ENCODE measurements at places on chromosomes 5 and 9.

DNA sequence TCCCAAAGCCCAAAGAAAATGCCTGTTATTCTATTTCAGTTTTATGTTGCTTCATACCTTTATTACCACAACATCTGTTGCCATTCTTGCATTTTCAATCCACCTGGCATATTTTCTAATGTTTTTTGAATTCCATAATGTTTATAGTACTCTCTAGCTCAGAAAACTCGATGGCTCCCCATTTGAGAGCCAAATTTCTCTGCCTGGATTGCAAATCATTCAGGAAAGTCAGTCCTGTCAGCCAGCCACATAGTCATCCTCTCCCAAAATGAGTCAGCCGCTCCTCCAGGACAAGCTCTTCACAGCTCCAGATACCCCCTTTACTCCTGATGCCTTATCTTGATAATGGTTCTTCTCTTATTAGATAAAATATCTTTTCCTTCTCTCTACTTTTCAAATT, 78.2 kb upstream of the ADCY2 start:
- no peak for DNase-seq

- no peak for DNase-seq
Observed at GRCh38 chr9:36150574-36151315, 14.2 kb downstream of the GLIPR2 start.

DNA sequence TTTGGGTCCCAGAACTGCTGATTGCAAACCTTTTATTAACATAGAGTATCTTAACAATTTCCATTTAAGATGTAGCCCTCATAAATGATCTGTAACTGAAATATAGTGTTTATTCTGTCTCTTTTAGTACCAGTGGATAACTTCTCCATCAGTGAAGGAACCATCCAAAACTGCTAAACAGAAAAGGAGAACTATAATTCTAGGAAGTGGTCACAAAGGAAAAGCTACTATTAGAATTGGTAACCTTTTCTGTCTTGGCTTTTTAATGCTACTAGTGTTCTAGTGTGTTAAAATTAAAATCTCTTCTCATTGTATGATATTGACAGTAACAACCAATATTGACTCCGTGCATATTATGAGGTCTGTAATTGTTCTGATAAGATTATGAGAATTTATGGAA, 12.8 kb downstream of the CEP78 start:
- DNase-seq = no peak

- DNase-seq = no peak
Observed at GRCh38 chr9:17130291-17130690, 4.5 kb upstream of the CNTLN start.

DNA sequence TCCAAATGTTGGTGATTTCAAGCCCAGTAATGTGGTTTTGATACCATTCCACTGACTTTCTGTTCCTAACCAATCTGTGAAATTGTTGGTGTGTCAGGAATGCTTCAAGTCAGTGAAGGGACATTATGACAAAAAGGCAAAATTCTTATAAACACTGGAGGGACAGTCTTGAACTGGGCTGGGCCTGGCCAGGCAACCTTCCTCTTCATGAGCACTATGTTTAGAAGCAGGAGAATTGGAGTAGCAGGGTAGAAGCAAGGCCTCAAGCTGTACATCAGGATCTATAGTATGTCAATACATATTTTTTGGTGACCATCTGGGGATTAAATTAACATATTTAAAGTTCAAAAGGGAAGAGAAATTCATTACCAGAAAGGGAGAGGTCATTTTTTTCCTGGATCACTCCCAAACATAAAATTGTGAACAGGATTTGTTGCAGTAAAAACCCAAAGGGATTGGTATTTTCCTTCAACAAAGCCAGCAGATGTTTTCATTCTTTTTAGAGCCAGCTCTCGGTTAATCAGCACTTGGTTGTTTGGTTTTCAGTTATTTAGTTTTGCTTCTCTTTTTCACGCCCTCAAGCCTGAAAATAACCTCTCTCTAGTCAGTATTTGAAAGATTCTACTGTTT, 77.9 kb upstream of the PIK3R1 start:
- DNase-seq = no peak

- no peak for DNase-seq
Observed at GRCh38 chr9:125579030-125579932, 127.7 kb downstream of the MAPKAP1 start.

- no peak for DNase-seq
Observed at GRCh38 chr5:127696683-127697082, 6.5 kb upstream of the CCDC192 start.

DNA sequence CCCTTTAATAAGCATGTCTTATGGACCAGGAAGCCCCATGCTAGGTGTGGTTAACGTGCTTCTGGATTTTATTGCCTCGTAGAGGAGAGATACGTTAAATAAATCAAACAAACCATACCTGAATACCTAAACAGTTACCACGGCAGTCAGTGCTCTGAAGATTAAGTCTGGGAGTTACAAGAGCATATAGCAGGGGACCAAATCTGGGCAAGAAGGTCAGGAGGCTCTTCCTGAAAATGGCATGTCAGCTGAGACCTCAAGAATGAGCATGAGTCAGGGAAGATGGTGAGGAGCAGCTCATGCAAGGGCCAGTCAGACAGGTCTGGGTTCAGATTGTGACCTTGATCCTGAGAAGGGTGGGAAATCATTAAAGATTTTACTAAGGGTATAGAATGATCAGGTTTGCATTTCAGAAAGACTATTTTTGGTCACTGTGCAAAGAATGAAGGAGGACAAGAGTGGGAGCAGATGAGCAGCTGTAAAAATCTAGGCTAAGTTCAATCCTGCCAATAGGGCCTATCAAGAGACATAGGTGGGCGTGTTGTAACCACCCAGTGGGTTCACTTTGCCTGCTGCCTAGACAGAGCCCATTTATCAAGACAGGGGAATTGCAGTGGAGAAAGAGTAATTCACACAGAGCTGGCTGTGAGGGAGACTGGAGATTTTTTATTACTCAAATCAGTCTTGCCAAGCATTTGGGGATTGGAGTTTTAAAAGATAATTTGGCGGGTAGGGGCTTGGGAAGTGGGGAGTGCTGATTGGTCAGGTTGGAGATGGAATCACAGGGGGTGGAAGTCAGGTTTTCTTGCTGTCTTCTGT, 4.8 kb upstream of the ZNF366 start:
- no peak for DNase-seq

DNA sequence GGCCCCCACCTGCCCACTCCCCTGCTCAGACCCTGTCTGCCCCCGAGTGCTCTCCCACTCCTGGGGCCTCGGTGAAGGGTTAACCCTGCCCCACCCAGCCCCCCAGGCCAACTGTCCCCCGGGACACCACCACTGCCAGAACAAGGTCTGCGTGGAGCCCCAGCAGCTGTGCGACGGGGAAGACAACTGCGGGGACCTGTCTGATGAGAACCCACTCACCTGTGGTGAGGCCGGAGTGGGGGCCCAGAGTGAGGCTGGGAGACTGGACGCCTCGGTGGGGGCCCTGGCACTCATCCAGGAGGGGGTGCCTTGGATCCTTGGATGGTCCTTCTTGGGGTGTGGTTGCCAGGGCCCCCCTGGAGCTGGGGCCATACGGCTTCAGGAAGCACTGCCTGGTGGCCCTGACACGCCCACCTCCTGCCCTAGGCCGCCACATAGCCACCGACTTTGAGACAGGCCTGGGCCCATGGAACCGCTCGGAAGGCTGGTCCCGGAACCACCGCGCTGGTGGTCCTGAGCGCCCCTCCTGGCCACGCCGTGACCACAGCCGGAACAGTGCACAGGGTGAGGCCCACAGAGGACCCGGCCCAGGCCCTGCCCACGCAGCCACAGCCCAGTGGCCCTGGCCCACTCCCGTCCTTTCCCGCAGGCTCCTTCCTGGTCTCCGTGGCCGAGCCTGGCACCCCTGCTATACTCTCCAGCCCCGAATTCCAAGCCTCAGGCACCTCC, 2.1 kb downstream of the MAMDC4 start:
- DNase-seq = no peak

- peak; percentile 44 for DNase-seq
Observed at GRCh38 chr9:122360891-122361290, 9.9 kb upstream of the PTGS1 start.

- no peak for DNase-seq
Observed at GRCh38 chr9:88889386-88889785, 101.9 kb upstream of the S1PR3 start.

GRCh38 chr9:76657265-76657664, 107.0 kb upstream of the PCA3 start:
- no peak for DNase-seq

- DNase-seq = no peak
Observed at GRCh38 chr5:89447027-89447426, 564.0 kb upstream of the MEF2C start.

DNA sequence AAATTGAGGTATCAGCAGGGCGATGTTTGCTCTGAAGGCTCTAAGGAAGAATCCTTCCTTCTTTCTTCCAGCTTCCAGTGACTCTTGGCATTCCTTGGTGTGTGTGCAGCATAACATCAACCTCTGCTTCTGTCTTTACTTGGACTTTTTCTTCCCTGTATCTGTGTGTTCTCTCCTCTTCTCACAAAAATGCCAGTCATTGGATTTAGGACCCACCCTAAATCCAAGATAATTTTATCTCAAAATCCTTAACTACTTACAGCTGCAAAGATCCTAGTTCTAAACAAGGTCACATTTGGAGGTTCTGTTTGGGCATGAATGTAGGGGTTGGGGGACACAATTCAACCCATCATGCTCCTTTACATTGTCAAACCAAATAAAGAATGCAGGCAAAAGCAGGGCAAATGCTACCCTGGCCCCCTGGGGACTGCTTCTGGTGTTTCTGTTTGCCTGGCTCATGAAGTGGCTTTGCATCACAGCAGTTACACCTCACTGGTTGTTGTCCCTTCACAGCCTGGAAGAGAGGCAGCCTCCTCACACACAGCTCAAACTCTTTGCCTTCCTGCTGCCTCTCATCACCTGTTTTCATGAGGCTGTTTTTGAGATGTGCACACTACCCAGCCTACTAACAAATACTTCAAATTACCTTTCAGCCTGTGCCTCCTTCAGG, 64.8 kb upstream of the PLCXD3 start:
- DNase-seq = no peak

DNA sequence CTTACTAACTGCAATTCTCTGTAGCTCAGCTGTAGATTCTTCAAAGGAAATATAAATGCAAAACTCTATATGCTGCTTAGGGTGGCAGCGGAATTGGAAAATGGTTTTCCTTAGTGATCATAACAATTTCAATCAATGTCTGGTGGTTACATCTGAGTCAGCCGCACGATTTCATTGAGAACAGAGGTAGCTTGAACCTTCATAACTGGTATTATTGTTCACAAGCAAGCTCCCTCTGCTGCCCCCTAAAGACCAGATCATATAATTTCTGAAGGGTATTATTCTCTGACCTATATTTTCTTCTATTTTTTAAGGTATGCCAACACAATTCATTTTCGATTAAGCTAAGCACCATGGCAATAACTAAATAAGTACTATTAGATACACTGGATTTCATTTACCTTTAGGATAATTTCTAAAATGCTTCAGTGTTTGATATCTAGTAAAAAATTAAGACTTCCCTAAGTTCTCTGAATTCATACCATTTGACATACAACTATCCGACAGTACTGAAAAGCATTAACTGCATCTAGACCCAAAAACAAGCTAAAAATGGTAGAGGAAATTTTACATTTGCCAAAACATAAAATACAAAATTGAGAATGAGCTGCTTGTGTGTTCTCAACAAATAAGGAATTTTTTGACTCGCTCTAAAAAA, 181.1 kb upstream of the SPEF2 start:
- peak; percentile 15 for DNase-seq

DNA sequence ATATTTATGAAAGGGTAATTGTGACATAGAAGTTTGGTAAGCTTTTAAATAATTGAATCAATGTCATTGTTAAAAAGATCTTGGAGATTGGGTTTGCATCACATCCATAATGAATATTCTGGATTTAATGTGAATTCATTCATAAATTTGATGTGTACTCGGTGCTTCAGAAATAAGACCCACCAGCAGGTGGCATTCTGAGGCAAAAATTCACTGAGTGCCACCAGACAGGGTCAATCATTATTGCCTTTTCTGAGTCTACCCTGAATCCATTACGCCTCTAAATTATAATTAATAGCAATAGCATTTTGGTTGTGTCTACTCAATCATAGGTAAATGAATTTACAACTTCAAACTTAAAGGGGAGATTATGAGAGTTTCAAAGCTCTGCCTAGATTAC, 1.0 kb downstream of the TRPC7 start:
- no peak for DNase-seq

DNA sequence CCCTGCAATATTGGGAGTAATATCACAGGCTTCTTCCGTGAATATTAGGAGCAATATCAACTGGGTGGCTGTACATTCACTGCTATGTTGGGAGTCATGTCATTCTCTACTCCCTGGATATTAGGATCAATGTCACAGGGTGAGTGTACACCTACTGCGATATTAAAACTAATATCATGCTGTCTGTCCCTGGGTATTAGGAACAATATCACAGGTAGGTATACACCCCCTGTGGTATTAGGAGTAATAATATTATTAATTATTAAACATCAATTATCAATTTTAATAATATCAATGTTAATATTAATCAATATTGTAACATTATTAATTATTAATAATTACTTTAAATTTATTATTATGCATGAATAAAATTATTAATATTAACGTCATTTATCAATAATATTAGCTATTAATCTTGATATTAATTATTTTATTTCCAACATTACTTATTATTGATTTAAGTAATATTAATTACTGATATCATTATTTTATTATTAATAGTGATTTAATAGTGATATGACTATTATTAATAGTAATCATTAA, 121.9 kb downstream of the TMEM38B start:
- DNase-seq = no peak

GRCh38 chr9:131099102-131099606, 2.8 kb downstream of the AIF1L start:
- DNase-seq = no peak

GRCh38 chr5:151200913-151201595, 22.8 kb downstream of the CCDC69 start:
- no peak for DNase-seq

GRCh38 chr5:44875661-44876605, 67.2 kb downstream of the MRPS30 start:
- DNase-seq = peak; percentile 56

DNA sequence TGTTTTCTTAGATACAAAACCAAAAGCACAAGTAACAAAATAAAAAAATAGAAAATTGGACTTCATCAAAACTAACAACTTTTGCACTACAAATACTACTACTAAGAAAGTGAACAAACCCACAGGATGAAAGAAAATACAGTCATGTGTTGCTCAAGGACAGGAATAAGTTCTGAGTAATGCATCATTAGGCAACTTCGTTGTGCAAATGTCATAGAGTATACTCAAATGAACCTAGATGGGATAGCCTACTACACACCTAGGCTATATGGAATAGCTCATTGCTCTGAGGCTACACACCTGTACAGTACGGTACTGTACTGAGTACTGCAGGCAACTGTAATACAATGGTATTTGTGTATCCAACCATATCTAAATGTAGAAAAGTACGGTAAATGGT, 88.3 kb downstream of the RAPGEF1 start:
- DNase-seq = no peak

GRCh38 chr9:74512416-74512815, 15.3 kb downstream of the RORB start:
- DNase-seq = no peak
